Adipose tissue (tissue), 3 donors: ENCODE measurements at places on chromosomes 4 and X. TPM values are rescaled to one million over a fixed set of nuclear protein-coding genes. Genes with fewer than 3 reads are reported as not detected.

Gene BTC
- 0.45 TPM for polyA plus RNA-seq

Gene HMX1
- polyA plus RNA-seq = not detected

Gene MMRN1
- 17.7 TPM for polyA plus RNA-seq

Gene TRIM75
- polyA plus RNA-seq = not detected

Gene UCHL1
- 15.1 TPM for polyA plus RNA-seq

Gene ERAS
- not detected for polyA plus RNA-seq

Gene RAP2C
- polyA plus RNA-seq = 6.5 TPM

Gene GPRASP2
- 4.0 TPM for polyA plus RNA-seq

Gene NDNF
- polyA plus RNA-seq = 2.9 TPM
